ENCODE measurements at places on chromosomes 5 and 9. TPM values are rescaled to one million over a fixed set of nuclear protein-coding genes. Genes with fewer than 3 reads are reported as not detected.

Gene PCA3
- not detected for polyA plus RNA-seq

Gene NPR3
- 4.0 TPM for polyA plus RNA-seq

GRCh38 chr5:9927106-9927505 is 297.0 kb upstream of the TAS2R1 start:
- no peak for DNase-seq

- DNase-seq = peak; percentile 7
Observed at GRCh38 chr5:30401479-30402058, 791.9 kb upstream of the CDH6 start.

Gene DDX4
- polyA plus RNA-seq = not detected

DNA sequence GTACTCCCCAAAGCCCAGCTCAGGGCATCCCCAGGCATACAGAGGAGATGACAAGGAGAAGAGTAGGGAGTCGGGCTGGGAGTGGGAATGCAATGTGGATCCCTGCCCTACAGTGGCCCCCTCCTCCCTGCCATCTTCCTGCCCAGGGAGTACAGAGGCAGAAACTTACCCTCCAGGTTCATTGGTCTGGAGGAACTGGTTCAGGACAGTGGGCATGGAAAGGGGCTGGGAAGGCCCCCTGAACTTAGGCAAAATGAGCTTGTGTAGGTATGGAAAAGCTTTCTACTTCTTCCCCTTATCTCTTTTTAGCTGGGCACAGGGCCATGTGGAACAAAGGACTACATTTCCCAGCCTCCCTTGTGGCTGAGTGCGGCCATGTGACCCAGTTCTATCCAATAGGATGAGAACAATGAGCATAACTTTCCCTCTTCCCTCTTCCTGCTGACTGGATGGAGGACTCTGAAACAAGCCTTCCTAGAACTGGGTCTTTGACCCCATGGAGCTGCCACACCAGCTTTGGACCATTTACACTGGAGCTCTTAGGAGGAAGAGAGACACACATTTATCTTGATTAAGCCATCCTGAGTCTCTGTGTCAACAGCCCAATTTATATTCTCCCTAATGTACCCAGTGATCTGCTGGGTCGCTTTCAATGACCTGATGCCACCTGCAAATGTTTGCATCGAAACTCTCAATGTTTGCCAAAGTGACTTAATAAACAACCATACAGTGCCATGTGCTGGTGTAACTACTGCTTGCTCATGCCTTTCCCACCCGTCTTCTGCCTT is 25.0 kb upstream of the HMCN2 start:
- peak; percentile 27 for DNase-seq

GRCh38 chr5:115463983-115464382 is 80.6 kb downstream of the FEM1C start:
- no peak for DNase-seq

GRCh38 chr9:8270235-8270634 is 470.7 kb upstream of the DMAC1 start:
- no peak for DNase-seq

GRCh38 chr5:65047948-65048690 is 279.4 kb downstream of the CWC27 start:
- DNase-seq = no peak

- DNase-seq = no peak
Observed at GRCh38 chr5:57989378-57989777, 470.5 kb downstream of the PLK2 start.

GRCh38 chr5:138807182-138807581 is 54.0 kb downstream of the CTNNA1 start:
- DNase-seq = no peak

Gene KLF9
- polyA plus RNA-seq = 13.2 TPM

- DNase-seq = no peak
Observed at GRCh38 chr9:121612511-121612998, 38.9 kb upstream of the DAB2IP start.

DNA sequence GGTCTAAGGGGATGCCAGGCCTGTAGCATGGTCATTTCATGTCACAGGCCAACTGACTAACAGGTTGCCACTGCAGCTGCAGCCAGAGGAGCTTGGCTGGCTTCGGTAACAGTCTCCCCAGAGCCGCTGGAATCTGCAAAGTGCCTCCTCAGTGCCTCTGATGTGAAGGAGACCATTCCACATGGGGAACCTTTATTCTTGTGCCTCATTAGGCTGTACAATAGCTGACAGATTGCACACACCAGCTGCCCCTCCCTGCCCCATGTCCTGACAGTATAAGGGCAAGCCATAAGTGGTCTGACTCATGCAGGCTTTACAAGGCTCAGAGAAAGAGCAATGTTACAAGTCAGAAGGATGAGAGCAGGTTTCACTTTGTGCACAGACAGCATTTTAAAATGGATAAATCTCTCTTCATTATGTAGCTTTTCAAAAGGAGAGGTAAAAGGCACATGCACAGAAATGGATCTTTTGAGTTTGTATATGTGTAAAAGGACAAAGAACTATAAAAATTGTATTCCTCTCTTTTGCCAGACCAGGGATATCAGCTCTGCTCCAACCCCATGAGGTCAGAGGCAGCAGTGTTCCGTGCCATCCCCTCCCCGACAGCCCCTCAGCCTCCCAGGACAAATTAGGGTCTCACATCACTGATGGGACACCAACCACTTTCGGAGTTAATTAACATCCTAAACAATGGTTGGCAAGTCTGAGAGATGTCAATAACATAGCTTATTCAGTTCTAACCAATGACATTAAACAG is 467.8 kb downstream of the TMEM232 start:
- no peak for DNase-seq

DNA sequence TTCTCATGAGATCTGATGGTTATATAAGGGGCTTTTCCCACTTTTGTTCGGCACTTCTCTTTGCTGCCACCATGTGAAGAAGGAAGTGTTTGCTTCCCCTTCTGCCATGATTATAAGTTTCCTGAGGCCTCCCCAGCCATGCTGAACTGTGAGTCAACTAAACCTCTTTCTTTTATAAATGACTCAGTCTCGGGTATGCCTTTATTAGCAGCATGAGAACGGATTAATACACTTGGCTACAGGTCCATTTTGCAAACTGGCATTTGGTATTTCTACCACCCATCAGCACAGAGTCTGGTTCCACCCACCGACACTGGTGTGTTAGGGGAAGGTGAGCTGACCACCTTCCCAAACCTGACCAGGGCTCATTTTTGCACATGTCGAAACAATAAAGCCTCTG is 47.9 kb upstream of the RARS1 start:
- DNase-seq = no peak

DNA sequence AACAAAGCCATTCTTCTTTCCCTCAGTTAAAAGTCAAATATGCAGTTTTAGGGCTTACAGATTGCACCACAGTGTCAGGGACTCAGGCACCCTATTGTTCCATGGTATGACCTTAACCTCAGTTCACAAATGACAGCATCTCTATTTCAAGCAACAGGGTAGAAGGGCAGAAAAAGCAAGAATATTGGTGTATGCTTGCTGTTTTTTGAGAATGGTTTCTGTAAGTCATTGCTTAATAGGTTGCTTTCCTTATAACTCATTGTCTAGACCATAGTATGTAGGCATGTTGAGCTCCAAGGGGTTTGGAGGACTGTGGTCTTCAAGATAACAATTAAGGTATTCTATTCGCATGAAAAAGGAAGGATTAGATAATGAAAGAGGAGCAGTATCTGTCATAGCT is 183.5 kb upstream of the EDIL3 start:
- no peak for DNase-seq

- DNase-seq = no peak
Observed at GRCh38 chr5:53549792-53550191, 10.6 kb upstream of the NDUFS4 start.

GRCh38 chr5:145484158-145484557 is 351.0 kb downstream of the PRELID2 start:
- peak; percentile 39 for DNase-seq

Gene SPATA9
- polyA plus RNA-seq = 2.4 TPM

Gene SMC2
- polyA plus RNA-seq = 5.5 TPM

Gene GPR150
- 0.24 TPM for polyA plus RNA-seq

DNA sequence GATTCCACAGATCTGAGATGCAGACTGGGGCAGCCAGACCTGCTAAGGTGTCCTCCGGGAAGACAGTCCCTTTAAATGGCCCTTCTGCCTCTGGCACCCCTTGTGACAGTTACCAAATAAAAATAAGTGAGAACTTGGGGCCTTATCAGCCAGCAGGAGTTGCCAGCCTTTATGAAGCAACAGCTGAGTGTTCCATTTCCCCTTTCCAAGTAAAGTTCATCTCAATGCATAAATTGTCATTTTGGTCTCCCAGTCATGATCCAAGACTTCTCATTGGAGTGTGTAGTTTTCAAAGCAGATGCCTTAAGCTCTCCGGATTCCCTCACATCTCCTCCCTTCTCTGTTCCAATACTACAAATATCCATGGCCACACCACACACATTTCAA is 4.1 kb downstream of the PTCH1 start:
- DNase-seq = no peak

GRCh38 chr5:10746711-10747110 is 14.3 kb downstream of the DAP start:
- no peak for DNase-seq

DNA sequence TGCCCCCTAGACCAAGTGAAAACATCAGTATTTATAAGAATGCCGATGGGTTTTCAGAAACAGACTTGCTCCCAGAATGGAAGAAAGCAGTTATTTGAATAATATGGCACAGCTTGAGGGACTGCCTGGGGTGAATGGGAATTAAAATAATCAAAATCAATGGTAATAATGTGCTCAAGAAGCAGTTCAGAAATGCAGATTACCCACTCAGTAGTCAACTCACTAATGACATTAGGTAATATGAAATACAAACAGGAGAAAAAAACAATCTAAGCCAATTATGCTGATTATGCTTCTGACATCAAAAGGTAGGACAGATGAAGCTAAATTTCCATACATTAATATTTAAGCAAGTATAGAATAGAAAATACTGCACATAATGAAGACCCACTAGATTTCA is 179.3 kb downstream of the ENC1 start:
- no peak for DNase-seq

Gene OR13C4
- not detected for polyA plus RNA-seq

DNA sequence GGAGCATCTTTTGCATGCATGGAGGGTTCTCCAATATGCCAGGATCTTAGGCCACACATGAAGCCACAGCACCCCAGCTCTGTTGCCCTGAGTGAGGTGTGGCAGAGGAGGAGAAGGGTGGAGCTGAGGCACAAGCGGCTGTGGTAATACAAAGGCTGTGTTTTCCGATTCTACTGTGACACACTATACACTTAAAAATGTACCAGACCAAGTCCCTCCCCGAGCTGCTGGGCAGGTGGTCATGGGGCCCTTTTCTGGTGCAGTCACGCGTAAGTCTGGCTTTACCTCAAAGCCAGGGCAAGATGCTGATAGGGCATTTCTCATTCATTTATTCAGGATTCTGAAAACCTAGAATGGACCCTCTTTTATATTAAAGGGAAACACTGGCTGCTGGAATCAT is 3.7 kb downstream of the ADGRV1 start:
- no peak for DNase-seq

Gene ADAMTS2
- 25.8 TPM for polyA plus RNA-seq

DNA sequence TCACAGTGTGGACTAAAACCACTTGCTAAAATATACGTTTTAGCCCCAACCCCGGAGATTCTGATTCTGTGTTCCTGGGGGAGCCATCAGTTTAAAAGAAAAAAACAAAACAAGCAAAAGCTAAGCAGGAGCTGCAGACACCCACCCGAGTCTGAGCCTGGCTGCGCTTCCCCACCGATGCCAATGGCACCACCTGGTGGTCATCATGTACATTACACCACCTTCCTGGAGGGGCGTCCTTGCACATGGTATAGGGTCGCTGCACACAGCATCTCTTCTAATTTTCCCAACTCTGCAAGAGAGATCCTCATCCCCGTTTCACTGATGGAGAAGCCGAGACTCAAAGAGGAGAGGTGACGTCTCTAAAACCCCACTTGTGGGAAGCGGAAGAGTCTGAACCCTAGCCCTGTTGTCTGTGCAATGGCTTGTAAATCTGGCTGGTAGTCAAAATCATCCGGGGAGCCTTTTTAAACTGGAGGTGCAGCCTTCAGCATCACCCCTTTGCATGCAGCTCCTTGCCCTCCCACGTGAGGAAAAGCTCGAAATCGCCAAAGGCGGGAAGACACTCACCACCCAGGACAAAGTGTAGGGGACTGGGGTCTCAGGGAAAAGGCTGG is 23.1 kb upstream of the CNOT6 start:
- DNase-seq = peak; percentile 45

- peak; percentile 67 for DNase-seq
Observed at GRCh38 chr5:173315495-173316338, 12.5 kb downstream of the STC2 start.

Gene IFNA21
- polyA plus RNA-seq = not detected

DNA sequence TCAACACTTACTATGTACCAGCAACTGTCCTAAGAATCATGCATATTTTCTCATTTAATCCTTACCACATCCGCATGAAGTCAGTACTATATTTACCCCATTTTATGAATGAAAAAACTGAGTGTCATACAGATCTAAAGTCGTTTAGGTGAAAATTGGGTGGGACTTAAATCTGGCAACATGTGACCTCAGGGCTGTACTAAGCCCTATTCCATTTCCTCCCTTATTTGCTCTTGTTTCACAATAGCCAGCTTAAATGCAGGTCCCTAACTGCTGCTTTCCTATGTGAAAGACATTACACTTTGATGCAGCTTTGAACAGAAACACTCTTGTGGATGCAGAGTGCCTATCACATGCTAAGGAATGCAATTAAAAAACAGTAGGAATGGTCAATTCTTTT is 2.5 kb upstream of the RAB14 start:
- DNase-seq = no peak

DNA sequence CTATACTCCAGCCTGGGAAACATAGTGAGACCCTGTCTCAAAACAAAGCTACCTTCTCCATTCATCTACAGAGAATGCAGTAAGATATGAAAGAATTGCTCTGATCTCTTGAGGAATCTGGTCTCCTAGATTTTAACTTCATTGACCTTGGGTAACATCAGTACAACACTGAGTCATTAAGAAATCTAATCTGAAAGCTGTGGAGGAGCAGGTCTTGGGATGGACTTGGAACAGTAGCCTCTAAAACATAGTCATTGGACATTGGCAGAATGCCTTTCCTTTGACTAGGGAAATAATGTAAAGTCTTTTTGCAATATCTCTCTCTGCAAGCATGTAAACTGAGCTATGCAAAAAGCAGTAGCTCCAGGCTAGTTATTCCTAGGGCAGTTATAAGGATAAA is 58.1 kb downstream of the KCNN2 start:
- DNase-seq = peak; percentile 59

Gene ACOT12
- 0.56 TPM for polyA plus RNA-seq

Gene NME5
- 0.43 TPM for polyA plus RNA-seq

GRCh38 chr5:55347786-55348185 is 40.0 kb downstream of the MTREX start:
- DNase-seq = no peak

- no peak for DNase-seq
Observed at GRCh38 chr5:100791391-100791790, 111.7 kb downstream of the ST8SIA4 start.

GRCh38 chr5:42894057-42894456 is 82.4 kb upstream of the SELENOP start:
- DNase-seq = no peak

Gene PCDHB15
- 0.93 TPM for polyA plus RNA-seq

All from AG04450 (cell line).